ENCODE measurements at places on chromosomes 12 and 14.

DNA sequence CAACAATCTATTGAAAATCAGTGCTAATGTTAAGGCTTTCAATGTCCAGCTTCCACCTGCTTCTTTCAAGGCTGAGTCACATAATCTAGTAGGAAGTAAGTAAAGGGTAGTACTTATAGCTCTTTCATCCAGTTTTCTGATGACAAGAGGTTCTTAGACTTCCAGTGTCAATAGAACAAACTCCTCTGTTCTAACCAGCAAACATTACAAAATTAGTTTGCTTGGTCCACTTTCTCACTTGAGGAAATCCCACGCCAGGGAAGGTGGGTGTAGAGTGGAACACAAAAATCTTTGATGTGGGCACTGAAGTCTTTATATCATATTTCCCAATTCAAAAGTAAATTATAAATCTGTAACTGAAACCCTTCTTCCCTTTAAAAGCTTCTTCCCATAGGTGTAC, 2.6 kb downstream of the NPC2 start:
- DNase-seq, result no peak

DNA sequence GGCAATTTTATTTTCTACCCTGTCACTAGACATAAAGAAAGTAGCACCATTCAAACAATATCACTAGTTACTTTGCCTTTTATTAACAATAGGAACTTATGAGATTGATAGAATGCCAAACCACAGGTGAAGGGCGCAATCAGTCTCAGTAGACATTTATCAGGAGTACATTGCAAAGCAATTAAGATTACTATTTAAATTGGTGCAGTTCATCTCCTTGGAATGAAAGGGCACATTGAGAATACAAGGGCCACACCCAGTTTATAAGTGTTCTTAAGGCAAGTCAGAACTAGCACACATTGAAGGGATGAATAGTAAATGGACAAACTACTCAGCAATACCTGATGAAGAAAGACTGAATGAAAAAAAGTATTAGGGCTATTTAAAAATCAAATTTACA, 601.4 kb downstream of the C12orf50 start:
- DNase-seq, result no peak

DNA sequence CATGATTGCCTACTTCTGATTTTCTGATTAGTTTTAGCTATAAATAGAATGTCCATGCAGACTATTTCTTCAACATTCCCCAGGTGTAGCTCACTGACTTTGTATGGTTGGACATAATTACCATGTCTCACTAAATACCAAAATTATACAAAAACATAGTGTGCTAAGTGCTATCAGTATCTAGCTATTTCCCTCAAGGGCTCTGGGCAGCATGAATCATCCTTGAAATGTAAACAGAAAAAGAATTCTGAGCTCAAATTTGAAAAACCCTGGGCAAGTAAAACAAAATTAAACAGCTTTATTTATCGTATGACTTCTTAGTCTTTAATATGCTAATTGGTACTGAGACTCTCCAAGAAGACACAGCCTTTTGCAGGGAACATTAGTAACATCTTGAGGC, 82.9 kb downstream of the SPATA7 start:
- DNase-seq, result peak; percentile 54

DNA sequence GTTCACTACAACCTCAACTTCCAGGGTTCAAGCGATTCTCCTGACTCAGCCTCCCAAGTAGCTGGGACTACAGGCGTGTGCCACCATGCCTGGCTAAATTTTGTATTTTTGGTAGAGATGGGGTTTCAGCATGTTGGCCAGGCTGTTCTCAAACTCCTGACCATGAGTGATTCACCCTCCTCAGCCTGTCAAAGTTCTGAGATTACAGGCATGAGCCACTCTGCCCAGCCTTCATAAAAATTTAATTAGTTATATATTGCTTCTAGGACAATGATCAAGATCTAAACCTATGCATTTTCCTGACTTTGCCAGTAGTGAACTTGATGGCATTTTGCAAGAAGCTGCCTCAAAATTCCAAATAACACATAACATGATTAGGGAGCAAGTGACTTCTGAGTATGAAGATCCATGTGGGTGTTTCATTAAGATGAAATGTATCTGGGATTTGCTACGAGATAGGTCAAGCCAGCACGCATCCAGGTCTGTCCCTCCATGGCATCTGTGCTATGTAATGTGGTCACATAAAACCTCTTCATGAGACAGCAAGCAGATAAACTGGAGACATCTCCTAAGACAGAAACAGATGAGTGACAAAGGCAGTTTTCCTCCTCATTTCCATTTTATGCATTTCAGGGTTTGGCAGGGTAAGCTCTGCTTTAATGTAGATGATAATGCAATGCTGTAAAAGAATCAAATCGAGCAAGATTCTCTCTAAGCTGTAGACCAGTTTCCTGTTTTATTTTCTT, 319.4 kb upstream of the ATP2B1 start:
- no peak for DNase-seq

- DNase-seq, result no peak
These were observed 852 bp downstream of the COX16 start for GRCh38 chr14:70358631-70359030.

- DNase-seq, result no peak
These were observed 35.3 kb downstream of the ZC3H14 start for GRCh38 chr14:88598097-88598675.

- no peak for DNase-seq
These were observed 21.7 kb upstream of the JDP2 start for GRCh38 chr14:75406102-75406501.

DNA sequence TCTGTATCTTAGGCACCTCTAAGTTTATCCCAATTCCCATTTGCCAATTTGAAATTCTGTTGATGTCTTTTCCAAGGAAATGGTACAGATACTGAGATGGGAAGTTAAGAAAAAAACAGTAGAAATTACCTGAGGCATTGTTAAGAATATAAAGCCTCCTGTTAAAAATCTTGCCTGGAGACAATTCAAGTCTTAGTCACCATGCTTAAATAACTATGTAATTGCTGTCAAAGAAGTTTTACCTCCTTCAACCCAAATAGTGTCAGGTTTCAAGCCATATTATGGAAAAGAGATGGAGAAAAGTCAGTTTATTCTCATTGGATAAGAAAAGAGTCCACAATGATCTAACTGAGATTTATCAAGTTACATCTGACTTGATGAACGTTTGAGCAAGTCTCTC, 974.7 kb downstream of the GALC start:
- no peak for DNase-seq

DNA sequence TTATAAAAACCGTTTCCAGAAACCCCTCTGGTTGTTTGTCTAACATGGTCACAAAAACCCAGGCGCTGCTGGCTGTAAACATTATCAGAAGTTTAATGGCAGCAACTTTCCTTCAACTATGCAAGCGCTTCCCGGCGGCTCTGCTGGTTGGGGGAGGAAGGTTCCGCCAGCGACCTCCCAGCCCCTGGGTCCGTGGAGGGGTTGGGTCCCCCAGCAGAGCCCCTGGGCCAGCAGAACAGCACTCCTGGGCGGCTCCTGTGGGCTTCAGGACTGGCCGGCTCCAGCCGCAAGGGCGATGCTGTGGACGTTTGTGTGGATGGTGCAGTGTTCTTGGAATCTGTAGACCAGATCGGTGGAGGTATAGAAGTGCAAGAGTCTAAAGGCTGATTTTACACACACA, 26.0 kb downstream of the LRCOL1 start:
- DNase-seq, result no peak

DNA sequence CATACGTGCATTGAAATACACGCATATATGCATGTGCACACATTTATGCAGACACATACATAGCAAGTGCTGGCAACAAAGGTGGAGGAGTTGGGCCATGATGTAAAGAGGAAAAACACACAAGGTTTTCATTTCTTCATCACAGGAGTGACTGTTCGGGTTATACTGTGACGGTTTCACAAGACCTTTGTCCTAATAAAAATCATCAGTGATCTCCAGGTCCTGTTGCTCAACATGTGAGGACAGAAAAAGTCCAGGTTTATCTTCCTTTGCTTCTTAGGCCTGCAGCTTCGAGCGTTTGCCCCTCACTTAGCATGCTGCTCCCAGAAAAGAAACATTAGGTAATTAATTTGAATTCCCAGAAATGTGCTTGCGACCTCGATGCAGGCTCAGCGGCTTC, 1260.0 kb upstream of the TMEM132C start:
- no peak for DNase-seq

GRCh38 chr14:41285186-41285748, 321.4 kb upstream of the LRFN5 start:
- peak; percentile 26 for DNase-seq

GRCh38 chr12:113299619-113300237, 35.2 kb downstream of the SLC8B1 start:
- DNase-seq, result peak; percentile 85

GRCh38 chr12:131056626-131057025, 102.9 kb downstream of the ADGRD1 start:
- no peak for DNase-seq

DNA sequence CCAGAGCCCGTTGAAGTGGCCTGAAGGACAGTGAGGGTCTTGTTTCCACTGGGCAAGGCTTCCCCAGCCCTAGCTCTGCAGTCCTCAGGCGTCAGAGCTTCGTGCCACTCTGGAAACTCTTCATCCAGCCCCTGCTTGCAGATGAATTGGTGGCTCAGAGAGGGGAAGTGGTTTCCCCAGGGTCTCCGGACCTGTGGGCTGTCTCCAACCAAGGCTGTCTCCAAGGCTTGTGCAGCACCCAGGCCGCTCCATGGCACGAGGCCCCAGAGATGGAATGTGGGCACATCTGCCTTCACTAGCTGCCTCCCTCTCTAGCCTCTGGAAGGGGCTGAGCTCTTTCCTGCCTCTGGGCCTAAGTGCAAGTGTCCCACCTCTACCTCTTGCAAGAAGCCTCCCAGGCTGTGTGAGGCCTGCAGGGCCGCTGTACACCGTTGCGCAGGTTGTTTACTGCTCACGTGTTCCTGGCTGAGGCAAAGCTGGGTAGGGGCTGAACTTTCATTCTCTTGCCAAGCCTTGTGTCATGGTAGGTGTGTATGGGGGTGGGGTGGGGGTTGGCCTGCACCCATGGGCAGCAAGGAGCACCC, 11.1 kb downstream of the RIN3 start:
- DNase-seq, result no peak

DNA sequence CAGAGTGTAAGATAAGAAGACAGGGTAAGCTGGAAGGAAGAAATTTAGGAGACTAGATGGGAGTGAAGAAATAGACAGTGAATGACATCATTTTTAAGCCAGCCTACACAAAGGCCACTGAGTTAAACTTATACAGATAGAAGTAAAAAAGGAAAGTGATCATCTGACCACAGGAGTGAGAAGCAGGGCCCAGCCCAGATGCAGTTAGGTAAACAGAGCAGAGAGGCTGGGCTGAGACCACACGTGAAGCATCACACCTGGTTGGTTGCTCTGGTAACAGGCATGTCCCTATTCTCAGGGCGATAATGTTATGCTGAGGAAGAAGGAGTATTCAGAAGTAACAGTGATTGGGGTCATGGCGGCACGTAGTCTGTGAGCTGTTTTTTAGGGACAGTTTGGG, 1079.4 kb downstream of the AACS start:
- DNase-seq, result no peak

DNA sequence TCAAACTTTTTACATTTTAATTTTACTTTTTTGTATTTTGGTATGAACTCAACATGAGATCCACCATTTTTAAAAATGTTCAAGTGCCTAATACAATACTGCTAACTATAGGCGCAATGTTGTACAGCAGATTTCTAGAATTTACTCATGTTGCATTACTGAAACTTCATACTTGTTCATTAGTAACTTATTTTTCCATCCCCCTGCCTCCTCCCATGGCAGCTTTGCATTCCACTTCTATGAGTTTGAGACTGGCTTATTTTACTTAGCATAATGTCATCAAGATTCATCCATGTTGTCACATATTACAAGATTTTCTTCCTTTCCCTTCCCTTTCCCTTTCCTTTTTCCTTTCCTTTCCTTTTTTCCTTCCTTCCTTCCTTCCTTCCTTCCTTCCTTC, 825.9 kb downstream of the SLC16A7 start:
- DNase-seq, result no peak

- DNase-seq, result no peak
These were observed 25.9 kb downstream of the CD9 start for GRCh38 chr12:6226002-6226678.

DNA sequence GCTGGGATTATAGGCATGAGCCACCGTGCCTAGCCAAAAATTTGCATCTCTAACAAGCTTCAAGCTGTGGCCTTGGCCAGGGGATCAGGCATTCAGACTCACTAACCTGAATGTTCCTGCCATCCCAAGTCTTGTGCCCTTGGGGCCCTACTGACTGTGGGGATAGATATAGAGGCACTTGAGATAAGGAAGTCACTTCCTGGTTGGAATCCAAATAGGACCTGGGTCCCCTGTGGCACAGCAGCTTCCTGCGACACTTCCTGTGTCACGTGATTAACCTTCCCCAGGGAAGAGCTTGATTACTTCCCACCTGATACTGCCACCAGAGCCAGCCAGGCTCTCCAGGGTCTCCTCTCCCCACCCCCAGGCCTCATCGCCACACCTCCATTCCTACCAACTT, 128.2 kb downstream of the BCL11B start:
- no peak for DNase-seq

DNA sequence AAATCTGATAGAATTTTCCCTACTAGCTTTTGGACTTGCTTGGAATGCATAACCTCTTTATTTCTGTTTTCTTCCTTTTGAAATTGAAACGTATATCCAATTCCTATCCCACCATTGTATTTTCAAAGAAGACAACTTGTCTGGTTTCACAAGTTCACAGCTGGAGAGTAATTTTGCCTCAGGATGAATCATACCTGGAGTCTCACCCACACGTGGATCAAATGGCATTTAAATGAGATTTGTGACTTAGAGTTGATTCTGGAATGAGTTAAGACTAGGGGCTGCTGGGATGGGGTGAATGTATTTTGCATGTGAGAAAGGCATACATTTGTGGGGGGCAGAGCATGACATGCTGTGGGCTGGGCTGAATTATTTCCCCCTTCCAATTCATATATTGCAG, 516.5 kb upstream of the MGAT4C start:
- DNase-seq, result peak; percentile 32

- no peak for DNase-seq
These were observed 47.7 kb upstream of the GRIP1 start for GRCh38 chr12:66726556-66726955.

DNA sequence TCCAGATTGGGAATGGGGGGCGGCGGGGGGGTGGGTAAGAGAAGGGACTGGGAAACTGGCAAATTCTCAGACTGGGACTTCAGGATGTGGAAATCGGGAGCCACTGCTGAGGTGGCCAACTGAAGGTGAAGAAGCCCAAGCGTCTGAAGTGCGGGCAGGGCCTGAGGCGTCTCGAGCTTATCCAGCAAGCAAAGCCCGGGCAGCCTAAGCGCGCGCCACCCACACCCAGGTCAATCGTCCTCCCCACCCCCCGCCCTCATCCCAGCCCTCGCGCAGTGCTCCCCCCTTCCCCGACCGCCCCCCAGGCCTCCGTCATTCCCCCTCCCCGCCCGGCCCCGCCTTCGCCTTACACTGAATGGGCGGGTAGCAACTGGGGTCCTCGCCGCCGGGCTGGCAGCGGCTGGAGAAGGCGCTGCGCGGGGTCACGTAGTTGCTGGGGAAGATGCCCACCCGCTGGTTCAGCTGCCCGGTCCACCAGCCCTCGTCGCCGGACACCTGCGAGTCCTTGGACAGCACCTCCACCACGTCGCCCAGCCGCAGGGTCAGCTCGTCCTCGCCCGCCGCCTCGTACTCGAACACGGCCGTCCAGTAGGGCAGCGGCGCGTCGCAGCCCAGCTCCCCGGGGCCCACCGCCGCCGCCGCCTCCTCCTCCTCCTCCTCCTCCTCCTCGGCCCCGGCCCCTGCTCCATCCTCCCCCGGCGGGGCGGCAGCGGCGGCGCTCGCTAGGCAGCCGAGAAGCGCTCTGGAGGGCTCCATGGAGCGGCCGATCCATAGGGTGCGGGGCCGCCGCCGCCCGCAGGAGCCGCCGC, 693 bp downstream of the MAP3K9 start:
- DNase-seq, result peak; percentile 67
